Fibroblast of skin of scalp (primary cell): ENCODE measurements at places on chromosomes 12 and 14.

- DNase-seq = no peak
Measured at GRCh38 chr12:53124352-53124723, 21.1 kb downstream of the SOAT2 start.

- peak; percentile 94 for DNase-seq
Measured at GRCh38 chr12:124392271-124392666, 97.4 kb downstream of the RFLNA start.

DNA sequence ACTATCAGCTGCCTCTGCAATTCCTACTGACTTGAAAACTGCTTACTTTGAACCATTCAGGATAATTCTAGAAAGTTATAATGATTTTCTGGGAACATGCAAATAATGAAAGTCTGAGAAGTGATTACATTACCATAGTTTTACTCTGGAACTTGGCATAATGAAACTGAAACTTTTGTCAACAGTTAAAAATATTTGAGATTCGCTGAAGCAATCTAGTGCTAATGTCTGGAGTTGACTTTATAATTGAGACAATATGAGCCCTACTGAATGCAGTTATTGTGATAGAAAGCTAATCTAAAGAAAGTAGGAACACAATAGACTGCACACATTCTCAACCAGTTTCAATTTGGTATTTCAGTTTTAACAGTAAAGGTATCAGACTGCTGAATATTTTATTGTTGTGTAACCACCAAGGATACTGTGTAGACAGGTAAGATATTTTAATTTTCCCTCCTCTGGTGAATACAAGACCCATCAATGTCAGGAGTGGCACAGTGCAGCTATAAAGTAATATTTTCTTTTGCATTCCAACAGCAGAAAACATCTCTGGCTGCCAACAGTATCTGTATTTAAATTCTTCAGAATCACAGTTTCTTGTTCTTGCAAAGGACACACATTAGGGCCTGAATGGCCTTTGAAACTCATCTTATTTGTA lies 483.5 kb downstream of the ATP23 start:
- DNase-seq = peak; percentile 55

GRCh38 chr14:31207287-31207754 lies 272 bp downstream of the HECTD1 start:
- no peak for DNase-seq

- DNase-seq = no peak
Measured at GRCh38 chr12:19841451-19841850, 402.2 kb downstream of the AEBP2 start.

GRCh38 chr12:110889361-110889760 lies 31.0 kb downstream of the MYL2 start:
- no peak for DNase-seq

- DNase-seq = peak; percentile 33
Measured at GRCh38 chr14:71686677-71687076, 245.6 kb upstream of the RGS6 start.

GRCh38 chr12:90253674-90254181 lies 545.1 kb upstream of the ATP2B1 start:
- peak; percentile 30 for DNase-seq

- DNase-seq = no peak
Measured at GRCh38 chr12:61998791-61999190, 261.4 kb upstream of the USP15 start.

- no peak for DNase-seq
Measured at GRCh38 chr12:104517880-104518279, 61.1 kb downstream of the CHST11 start.
